ENCODE measurements at places on chromosomes 1 and 21. TPM values are rescaled to one million over a fixed set of nuclear protein-coding genes. Genes with fewer than 3 reads are reported as not detected.

The FCRLB gene
- total RNA-seq: 0.64 TPM

The NDUFV3 gene
- total RNA-seq: 62.0 TPM

The CCDC185 gene
- total RNA-seq: not detected

The LMX1A gene
- not detected for total RNA-seq

The GSTM2 gene
- total RNA-seq: 18.4 TPM

The VCAM1 gene
- 0.51 TPM for total RNA-seq

The MROH9 gene
- not detected for total RNA-seq

The TSPEAR gene
- total RNA-seq: not detected

The GJA5 gene
- total RNA-seq: not detected

The TNFRSF1B gene
- total RNA-seq: 1.9 TPM

The DFFB gene
- total RNA-seq: 7.2 TPM

The TYW3 gene
- 23.2 TPM for total RNA-seq

The SPATA45 gene
- total RNA-seq: not detected

The PRDX6 gene
- 258 TPM for total RNA-seq

DNA sequence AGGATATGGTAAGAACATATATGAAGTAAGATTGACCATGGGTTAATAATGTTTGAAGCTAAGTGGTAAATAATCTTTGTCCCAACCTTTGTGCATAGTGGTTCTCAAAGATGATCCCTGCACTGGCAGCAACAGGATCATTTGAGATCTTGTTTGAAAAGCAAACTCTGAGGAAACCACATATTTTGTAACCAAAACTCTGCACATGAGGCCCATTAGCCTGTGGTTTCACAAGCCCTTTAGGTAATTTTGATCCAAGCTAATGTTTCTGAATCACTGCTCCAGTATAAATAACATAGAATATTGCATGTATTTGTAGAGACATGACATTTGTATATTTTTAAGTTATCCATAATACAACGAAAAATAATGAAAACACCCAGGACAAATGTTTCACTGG is 147.9 kb upstream of the RGS18 start:
- DNase-seq: peak; percentile 53

DNA sequence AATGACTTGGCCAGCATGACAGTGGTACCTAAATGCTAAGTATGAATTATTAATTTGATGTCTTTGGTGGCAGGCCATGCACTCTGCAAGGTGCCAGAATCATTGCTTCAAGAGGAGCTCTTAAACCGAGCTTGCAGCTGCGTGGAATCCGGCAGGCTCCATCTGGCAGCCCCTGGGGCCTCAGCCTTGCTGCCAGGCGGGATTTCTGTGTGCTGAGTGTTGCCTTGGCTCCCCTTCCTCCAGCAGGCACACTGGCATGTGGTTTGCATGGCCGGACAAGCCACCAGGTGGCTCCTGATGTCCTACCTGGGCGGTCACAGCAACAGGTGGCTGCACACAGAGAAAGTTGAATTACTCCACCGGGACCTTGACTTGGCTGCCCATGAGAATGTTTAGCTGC is 155.4 kb downstream of the URB2 start:
- DNase-seq: no peak

GRCh38 chr1:225437710-225438437 is 10.0 kb upstream of the LBR start:
- DNase-seq: no peak

DNA sequence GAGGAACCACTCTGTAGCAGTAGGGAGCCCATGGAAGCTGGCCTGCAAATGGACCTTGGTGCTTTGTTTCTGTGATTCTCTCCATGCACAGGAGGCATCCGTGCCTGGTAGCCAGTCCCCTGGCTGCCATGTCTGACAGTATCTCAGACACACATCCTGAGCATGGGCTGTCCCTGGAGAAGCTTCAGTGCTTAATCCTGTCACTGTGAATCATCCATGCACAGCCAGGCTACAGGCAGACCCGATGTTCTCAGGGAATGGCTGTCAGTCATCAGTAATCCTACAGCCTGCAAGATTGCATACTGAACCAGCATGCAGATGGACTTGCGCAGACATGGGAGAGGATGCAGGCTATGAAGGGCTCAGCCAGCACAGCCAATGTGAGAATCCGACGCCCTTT is 606.3 kb upstream of the PLXNA2 start:
- DNase-seq: peak; percentile 13

DNA sequence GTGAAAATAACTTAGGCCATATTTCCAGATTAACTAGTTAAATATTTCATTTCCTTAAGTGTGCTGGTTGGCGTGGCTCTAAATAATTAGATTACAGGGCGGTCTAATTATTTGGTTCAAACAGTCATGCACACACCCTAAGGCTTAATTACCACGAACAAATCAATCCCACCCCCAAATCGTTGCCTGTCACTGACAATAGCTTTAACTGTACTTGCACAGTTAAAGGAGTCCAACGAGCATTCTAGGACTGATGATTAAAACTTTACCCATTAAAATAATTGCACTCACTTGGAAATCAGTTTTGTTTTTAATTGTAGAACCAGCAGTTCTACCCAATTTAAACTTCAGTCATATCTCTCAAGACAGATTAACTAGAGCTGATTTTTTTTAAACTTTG is 1.5 kb upstream of the POU2F1 start:
- DNase-seq: no peak

- DNase-seq: no peak
These were observed 18.9 kb downstream of the GRIK1 start for GRCh38 chr21:29920938-29921337.

- DNase-seq: no peak
These were observed 134.9 kb upstream of the IPO9 start for GRCh38 chr1:201693890-201694607.

GRCh38 chr1:199010933-199011332 is 372.1 kb downstream of the PTPRC start:
- no peak for DNase-seq

GRCh38 chr1:162300057-162300917 is 76.4 kb downstream of the SPATA46 start:
- no peak for DNase-seq

DNA sequence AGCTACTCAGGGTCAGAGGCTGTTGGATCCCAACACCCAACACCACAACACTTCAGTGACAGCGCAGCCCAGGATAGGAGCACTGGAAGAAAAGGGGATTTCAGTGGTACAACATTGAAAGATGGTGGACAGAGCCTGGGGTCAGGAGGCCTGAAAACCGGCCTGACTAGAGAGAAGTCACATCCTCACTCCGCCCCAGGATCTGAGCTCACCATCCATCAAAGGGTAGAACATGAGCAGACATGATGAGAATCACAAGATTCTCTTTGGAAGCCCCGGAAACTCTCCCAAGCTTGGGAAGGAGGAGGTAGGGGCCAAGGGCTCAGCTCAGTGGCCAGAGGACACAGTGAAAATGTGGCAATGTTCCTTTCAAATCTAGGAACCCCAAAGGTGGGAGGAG is 271.3 kb downstream of the NPHP4 start:
- DNase-seq: no peak

DNA sequence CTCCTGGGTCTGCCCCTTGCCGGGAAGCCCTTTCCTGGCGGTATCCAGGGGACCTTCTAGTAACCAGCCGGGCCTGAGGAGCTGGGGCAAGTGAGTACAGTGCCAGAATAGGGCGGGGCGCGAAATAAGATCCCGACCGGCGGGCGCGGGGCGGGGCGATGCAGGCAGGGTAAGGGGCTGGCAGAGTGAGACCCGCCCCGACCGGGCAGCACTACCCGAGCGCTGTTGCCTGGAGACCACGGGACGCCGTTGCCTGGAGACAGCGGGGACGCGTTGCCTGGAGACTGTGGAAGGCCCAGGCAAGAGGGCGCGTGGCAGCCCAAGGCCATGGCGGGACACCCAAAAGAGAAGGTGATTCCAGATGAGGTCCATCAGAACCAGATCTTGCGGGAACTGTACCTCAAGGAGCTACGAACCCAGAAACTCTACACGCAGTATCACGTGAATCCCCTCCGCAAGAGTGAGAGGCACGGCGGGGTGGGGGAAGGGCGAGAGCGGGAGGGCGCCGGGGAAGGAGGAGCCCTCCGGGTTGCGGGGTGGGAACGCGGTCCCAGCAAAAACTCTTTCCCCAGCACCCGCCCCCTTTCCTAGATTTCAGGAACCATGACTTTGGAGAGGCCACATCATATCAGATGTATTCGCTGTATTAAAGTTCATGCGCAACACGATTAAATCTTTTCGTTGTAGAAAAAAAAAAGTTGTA is 24.3 kb downstream of the EBNA1BP2 start:
- DNase-seq: peak; percentile 41

GRCh38 chr1:242784084-242784483 is 259.6 kb upstream of the PLD5 start:
- peak; percentile 34 for DNase-seq

DNA sequence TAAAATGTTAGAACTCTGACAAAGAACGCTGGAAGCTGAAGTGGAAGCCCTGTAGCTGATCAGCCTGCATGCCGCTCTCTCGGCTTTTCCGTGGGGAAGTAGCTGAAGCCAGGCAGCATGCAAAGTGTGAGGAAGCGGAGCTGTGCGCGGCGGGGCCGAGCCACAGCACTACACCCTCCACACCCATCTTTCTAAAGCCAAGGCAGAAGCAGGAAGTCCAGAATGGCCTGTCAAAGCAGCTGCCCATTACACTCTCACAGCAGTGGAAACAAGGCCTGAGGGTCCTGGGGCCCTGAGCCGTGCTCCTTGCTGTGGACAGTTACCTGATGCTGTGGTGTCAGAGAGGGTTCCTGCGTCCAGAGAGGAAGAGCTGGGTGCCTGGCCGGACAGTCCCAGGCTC is 69.6 kb downstream of the UBR4 start:
- DNase-seq: no peak

- DNase-seq: no peak
These were observed 37.4 kb upstream of the BTG2 start for GRCh38 chr1:203267912-203268311.

GRCh38 chr1:3380469-3380868 is 74.0 kb upstream of the ARHGEF16 start:
- DNase-seq: no peak

DNA sequence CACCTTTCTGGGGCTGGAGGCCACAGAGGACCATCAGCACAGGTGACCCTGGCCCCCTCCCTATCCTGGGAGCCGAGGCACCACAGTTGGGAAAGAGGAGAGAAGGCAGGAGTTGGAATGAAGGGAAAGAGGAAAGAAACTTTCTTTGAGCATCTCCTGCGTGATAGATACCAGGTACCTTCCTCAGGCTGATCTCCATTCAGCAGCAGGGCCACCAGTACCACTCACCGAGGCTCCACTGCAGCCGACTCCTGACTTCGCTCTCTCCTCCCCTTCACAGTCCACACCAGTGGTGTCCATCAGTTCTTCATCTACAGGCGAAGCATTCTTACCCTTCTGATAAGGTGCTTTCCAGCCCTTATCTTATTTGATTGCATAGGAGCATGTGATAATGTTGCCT is 55.3 kb downstream of the LGR6 start:
- no peak for DNase-seq

DNA sequence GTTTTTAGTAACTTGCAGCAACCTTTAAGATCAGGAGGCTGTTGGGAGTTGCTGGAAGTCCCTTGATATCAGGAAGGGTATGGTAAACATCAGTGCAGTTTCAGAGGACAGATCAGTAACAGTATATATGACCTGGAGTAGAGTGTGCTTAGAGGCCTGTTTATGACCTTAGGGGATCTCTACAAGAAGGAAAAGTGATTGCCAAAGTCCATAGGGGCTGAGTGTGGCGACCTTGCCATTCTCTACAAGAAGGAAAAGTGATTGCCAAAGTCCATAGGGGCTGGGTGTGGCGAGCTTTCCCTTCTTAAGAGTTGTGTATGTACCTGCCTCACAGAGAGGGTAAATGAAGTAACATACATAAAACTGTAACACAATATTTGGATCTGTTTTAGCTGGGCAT is 28.5 kb upstream of the AXDND1 start:
- DNase-seq: no peak

GRCh38 chr1:81877940-81878339 is 77.2 kb downstream of the ADGRL2 start:
- no peak for DNase-seq

DNA sequence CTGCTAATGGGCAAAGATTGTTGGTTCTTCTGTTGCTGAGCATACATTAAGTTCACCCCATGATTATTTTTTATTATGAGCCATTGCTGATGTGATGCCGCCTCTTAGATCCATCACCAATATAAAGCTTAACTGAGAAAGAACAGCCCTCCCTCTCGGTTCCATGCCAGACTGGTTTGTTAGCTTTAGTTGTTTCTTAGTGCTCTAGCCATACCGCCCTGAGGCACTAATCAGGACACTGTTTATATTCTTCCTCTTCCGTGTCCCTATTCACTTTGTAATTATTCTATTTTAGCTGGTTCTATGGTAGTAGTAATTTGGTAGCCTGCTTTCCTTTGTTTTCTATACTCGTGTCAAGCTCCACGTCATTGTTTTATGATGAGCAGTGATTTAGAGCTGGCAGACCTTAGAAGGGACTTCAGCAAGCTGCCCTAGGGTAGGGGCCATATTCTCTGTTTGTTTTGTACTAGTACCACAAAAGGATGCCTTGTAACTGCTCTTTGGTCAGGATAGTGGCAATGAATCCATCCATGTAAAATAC is 27.3 kb upstream of the PDPN start:
- no peak for DNase-seq

Data from LHCN-M2 (cell line).